ENCODE measurements at places on chromosomes 2 and 18.

GRCh38 chr18:22639026-22639463, 221.3 kb upstream of the CTAGE1 start:
- no peak for DNase-seq

DNA sequence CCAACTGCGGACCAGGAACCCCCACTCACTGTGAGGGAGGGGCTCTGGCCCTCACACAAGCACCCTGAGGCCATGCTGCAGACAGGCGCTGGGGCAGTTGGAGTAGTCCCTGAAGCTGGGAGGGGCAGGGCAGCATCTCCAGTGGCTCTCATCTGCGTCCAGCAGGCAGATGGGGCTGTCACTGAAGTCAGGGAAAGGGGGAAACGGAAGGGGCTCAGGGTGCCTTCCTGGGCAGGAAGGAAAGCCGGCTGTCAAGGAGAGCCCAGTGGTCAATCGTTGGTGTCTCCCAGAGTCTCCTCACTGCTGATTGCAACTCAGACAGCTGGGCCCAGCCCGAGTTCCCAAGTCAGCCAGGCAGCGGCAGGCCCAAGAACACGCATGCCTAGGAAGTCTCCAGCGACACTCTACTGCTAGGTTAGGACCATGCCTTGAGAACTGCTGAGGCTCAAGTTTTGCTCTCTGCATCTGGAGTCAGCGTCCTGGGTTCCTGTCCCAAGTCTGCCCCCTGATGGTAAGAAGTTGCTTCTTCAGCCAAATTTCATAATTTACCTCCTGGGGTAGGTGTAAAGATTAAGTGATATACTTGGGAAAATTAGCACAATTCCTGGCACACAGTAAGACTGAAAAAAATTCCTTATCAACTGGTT, 27.4 kb upstream of the NMUR1 start:
- no peak for DNase-seq

GRCh38 chr18:7978834-7979233, 411.7 kb downstream of the PTPRM start:
- no peak for DNase-seq

- DNase-seq = no peak
These were observed 608.1 kb upstream of the REG3G start for GRCh38 chr2:78417355-78417754.

- DNase-seq = no peak
These were observed 68.7 kb downstream of the RHBDD1 start for GRCh38 chr2:226904592-226904991.

- peak; percentile 19 for DNase-seq
These were observed 16.3 kb downstream of the FOSL2 start for GRCh38 chr2:28408764-28409599.

GRCh38 chr2:237085248-237086221, at the start of gene COPS8:
Gene COPS8, plus strand, starts transcription at chr2:237085889. Its CDS starts 76 bp downstream, at chr2:237085965.
- peak; percentile 68 for DNase-seq

- DNase-seq = no peak
These were observed 13.5 kb downstream of the KCNIP3 start for GRCh38 chr2:95310651-95311050.

- no peak for DNase-seq
These were observed 7.0 kb downstream of the SLC14A1 start for GRCh38 chr18:45730832-45731575.

DNA sequence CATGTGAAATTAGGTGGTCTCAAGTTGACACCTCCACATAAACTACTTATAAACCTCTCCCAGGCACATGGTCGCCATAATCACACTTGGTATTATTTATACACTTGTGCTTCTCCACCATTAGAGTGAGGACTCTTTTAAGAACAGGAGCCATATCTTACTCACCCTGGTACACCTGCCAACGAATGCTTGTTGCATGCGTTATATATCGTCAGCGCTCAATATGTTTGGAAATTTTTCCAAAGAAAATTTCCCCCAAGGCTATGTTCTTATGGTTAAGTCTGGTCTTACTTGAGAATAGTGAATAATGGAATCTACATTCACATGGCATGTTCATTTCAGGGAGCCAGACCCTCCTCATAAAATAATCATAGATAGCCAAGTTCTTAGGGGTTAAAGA, 271.7 kb downstream of the BCL11A start:
- no peak for DNase-seq

GRCh38 chr2:6920743-6921064, 3.5 kb downstream of the RNF144A start:
- no peak for DNase-seq

DNA sequence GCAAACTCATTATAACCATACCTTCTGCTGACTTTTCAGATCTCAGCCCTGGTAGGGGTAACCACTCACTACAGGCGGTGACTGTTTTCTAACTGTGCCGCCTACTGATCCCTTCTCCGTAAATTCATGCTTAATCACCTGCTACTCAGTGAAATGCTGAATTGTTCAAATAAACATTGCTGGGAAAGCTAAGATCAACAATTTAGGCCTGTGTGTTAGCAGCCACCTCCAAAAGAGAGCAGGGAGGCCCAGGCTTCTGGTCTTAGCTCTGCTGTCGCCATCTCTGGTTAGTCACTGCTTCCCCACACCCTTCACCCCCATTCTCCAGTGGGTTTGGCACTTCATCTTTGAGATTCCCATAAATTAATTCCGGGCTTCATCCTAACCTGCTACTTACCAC, 21.8 kb upstream of the NT5C1B start:
- no peak for DNase-seq

DNA sequence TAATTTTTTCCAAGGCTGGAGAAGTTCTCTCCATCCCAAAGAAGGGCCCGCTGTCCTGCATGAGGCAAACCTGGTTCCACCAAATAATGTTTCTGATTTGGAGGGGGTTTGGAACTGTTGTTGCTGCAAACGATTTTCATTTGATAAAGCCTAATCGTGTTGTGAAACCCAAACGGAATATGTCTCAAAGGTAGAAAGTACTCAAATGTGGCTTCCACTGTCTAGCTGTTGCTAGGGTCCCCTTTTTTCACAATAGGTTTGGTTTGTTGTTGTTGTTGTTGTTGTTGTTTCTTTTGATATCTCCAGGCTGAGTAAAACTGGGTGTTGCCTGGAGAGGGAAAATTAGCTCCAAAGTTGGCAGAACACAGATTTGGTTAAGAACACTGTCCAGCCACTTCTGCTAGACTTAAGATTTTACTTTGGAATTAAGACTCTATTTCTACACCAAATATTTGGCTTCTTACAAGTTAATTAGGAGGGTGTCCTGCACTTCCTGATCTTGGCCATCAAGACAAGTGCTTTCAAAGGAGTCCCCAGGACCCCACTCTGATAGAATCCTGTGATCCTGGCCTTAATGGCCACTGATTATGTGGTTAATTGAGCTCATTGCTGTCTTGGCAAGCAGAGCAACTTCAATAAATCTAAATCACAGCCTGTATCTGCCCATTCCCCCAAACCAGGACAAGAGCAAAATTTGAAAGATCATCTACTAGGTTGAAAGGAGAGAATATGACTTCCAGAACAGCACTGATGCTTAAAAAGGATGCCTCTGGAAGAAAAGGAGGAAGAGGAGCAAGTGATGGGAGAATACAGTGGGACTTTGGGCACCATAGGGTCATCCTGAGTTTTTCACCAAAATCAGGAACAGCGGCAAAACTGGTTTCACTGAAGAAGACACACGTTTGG, 3.3 kb upstream of the HOXD13 start:
- DNase-seq = no peak

DNA sequence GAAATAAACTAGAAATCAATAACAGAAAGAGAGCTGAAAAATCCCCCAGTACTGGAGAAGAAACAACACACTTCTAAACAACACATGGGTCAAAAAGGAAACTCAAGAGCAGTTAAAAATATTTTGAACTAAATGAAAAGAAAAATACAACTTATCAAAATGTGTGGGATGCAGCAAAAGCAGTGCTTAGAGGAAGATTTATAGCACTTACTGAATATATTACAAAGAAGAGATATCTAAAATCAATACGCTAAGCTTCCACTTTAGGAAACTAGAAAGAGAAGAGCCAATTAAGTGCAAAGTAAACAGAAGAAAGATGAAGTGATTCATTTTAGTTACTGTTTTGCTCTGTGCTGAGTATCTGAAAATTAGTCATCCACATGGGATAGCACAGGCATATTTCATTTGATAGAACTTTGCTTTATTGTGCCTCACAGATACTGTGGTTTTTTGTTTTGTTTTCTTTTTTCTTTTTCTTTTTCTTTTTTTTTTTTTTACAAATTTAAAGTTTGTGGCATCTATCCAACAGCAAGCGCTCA, 17.0 kb downstream of the TGFA start:
- no peak for DNase-seq

- DNase-seq = no peak
These were observed 32.1 kb downstream of the CRYGD start for GRCh38 chr2:208092093-208092832.

DNA sequence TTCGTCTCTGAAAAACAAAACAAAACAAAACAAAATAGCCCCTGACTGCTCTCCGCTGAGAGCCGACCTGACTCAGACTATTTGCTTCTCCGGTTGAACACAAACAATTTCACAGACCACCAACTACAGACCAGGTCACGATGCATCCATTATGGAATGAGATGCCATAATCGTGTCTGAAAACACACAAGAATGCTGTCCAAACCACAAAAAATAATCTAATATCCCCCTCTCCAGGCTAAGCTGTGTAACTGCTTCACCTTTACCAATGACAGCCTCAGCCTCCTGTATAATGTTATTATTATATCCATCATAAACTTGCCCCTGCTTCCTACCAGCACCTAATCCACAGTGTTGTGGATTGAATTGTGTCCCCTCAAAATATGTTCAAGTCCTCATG, 114.7 kb downstream of the DNAH6 start:
- DNase-seq = no peak

GRCh38 chr2:37610638-37611289, 60.7 kb downstream of the CDC42EP3 start:
- no peak for DNase-seq

DNA sequence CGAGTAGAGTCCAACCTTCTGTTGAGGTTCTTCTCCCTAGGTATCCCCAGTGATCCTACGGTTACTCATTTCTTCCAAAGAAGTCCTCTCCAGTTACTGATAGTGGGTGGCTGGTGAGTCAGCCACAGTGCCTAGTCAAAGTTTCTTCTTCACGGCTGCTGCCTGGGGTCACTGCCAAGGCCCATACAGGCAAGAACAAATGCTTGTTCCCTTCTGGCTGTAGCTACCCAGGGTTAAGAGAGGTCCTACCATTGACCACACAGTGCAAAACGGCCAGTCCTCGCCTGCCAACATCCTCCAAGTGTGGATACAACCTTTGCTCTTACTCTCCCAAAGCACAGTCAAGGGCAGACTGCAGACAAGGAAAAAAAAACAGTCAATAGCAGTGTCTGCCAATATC, 2.9 kb upstream of the PTPN4 start:
- DNase-seq = no peak

DNA sequence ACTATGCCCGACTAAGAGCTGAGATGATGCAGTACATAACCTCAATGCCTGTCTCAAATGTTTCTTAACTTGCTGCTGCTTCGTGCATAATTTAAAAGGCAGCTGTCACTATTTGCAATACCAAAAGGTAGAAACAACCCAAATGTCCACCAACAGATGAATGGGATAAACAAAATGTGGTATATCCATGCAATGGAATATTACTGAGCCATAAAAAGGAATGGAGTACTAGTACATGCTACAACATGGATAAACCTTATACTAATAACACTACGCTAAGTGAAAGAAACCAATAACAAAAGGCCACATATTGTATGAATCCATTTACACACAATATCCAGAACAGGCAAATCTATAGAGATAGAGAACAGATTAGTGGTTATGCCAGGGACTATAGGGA, 13.0 kb upstream of the DGKD start:
- DNase-seq = no peak

DNA sequence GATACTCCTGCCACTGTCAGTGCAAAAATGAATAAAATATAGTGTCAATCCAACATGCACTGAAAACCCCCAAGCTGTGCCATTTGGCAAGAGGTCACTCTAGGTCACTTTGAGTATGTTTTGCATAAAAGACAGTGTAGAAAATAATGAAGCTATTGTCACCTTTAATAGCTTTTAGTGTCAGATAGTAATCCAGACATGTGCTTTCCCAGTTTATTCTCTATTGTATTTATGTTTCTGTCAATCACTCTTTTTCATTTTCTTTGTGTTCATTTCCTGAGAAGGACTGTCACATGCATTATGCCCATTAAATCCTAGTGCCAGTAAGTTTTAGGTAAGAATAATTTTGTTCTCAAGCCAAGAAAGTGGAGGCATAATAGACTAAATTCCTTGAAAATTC, 1073.9 kb upstream of the CDH2 start:
- DNase-seq = no peak

- DNase-seq = no peak
These were observed 72.2 kb downstream of the EMILIN2 start for GRCh38 chr18:2918761-2919550.

GRCh38 chr2:224838335-224838734, 122.2 kb upstream of the CCDC195 start:
- no peak for DNase-seq

- DNase-seq = no peak
These were observed 205.5 kb downstream of the ZNF521 start for GRCh38 chr18:25146512-25146910.

GRCh38 chr2:8872821-8873432, 35.5 kb upstream of the KIDINS220 start:
- DNase-seq = no peak

DNA sequence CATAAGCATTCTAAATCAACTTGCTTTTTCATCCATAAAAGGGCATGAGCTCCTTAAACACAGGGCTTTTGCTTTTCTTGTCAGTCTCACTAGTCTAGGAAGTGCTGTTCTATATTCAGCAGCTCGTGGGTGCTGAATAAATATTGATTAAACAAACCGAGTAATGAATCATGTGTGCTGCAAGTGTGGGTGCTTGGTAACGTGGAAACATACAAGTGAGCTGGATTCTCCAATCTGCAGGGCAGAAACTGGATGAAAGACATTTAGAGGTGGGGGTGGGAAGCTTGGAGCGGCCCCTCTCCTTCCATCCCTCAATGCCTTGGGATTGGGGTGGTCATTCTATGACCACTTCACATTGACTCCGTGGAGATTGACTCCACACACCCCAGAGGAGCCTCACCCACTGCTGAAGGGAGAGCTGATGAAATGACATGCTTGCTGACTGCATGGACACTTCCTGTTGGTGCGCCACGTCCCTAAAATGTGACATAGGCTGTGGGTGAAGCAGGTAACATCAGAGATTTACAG, 114.6 kb downstream of the DOCK10 start:
- no peak for DNase-seq

- no peak for DNase-seq
These were observed 1589.1 kb upstream of the ZEB2 start for GRCh38 chr2:146108993-146109392.

DNA sequence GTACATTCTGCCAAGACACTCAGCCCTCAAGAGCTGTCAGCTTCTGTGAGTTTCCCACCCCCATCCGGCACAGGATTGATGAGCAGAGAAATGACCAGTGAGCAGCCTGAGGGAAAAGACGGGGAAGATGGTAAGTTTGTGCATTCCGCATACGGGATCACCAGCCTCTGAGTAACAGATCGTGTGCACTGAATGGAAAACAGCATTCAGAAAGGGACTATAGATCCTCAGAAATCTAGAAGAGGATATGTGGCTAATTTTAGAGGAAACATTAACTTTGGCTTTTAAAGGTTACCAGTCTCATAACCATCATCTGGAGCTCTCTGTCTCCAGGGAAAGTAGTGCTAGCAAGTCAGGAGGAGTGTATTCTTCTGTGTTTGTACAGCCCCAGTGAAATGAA, 326.0 kb downstream of the TGIF1 start:
- DNase-seq = no peak

All from activated naive CD4-positive, alpha-beta T cell (primary cell).